Activated T-cell treated with anti-CD3 and anti-CD28 coated beads for 48 hours (primary cell): ENCODE measurements at places on chromosomes 2 and 18.

GRCh38 chr2:69553991-69554390 lies 89.5 kb downstream of the AAK1 start:
- no peak for DNase-seq

DNA sequence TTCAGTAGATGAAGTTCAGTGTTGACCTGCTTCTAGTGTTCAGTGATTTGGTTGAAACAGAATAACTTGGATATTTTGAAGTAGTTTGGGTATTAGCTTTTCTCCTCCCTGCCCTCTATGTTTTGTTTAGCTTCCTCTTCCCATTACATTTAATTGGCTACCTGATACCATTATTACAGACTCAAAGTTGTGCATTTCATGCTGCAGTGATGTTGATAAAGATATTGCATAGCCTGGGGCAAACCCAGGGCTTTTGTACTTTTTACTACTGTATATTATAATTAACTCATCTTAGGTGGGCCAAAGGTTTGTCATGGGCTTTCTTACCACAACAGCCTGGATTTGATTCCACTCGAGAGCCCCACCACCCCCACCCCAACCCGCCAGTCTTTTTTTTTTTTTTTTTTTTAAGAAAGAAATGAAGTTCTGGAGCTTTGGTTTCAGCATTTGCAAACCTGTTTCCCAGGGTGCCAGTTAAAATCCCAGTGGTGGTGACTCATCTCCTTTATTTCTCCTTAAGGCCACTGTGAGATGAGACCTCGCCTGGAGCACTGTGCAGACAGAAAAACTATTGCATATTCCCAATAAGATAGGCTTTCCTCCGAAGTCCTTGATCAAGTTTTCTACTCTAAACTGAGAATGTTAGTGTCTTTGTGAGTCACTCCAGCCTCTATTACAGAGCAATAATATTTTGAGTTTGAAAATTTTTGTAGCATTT lies 393.7 kb upstream of the FANCL start:
- DNase-seq: no peak

DNA sequence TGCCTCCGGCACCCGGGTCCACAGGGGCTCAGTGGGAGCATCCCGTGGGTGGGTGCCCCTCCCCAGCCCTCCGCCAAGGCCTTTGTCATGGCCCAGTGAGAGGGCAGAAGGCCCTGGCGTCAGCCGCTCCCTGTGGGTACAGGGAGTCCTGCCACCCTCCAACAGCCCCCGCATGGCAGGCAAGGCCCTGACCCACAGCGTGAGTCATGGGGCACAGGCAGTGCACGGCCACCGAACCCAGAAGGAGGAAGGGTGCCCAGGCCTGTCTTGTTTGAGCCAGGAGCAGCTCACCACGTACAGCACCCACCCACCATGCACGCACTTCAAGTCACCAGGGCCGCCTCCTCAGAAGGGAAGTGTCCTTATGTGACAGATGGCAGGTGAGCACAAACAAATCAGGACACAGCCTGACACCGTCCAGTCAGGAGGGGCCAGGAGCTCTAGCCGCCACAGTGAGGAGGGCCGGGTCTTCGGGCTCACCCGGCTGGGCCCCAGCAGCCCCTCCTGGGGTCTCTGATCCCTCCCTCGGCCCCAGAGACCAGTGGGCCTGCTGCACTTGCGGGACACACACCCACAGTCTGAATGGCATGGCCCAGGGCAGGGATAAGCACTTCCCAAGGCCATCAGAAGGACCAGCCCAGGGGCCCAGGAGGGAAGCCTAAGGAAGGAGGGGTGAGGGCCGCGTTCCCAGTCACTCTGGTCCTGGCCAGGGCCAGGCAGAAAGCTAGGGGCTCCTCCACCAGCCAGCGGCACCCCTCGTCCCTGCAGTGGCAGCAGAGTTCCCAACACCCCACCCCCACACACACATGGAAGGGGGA lies 25.8 kb downstream of the BIN1 start:
- peak; percentile 54 for DNase-seq

DNA sequence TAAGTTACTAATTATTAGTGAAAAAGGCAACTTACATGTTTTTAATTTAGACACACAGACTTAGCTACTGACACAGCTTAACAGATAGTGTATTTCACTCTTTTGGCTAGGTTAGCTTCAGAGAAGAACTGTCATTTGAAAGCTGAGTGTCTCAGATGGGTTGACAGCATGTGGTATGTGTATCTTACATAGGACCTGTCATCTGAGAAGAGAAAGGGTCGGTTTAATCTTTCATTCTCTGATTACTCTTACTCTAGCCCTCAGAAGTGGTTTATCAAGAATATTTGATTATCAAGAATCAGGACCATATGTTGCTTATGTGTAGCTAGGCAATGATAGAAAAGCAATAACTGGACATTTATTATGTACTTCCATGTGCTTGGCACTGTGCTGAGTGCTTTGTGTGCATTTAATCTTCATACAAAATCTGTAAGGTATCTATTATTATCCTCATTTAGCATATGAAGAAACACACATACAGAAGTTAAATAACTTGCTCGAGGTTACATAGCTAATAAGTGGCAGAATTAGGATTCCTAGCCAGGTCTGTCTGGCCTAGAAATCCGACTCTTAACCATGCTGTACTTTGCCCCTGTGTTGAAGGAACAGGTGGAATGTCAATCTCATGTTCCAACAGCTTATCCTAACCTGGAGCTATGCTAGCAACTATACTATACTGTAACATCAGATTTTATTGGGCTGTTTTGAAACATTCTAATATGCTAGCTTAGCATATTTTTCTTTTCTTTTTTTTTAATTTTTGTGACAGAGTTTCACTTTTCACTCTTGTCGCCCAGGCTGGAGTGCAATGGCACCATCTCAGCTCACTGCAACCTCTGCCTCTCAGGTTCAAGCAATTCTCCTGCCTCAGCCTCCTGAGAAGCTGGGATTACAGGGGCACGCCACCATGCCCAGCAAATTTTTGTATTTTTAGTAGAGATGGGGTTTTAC lies 28.4 kb downstream of the CFLAR start:
- DNase-seq: no peak

DNA sequence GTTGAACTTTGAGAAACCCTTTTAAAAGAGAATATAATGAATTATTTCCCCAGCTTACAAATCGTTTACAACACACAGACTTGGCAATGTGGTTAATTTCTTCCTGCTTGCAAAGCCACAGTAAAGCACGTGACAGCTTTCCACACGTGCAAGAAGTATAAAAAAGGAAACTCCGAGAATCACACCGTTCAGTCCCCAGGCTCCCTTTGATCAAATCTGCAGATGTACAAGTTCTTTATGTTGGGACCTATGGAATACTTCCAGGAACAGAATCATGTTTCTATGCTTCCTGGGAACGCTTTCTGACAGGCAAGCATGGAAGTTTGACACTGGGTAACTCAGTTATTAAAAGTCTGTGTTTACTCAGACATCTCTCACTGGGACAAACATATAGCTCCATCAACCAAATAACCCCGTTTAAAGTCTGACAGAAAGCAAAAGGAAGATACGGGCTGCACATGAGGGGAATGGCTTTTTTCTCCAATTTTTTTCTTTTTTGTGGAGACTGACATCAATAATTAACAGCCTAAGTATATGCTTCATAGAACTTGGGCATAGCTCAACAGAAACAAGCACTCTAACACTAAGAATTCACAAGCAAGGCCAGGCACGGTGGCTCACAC lies 134.8 kb downstream of the EIPR1 start:
- DNase-seq: no peak

DNA sequence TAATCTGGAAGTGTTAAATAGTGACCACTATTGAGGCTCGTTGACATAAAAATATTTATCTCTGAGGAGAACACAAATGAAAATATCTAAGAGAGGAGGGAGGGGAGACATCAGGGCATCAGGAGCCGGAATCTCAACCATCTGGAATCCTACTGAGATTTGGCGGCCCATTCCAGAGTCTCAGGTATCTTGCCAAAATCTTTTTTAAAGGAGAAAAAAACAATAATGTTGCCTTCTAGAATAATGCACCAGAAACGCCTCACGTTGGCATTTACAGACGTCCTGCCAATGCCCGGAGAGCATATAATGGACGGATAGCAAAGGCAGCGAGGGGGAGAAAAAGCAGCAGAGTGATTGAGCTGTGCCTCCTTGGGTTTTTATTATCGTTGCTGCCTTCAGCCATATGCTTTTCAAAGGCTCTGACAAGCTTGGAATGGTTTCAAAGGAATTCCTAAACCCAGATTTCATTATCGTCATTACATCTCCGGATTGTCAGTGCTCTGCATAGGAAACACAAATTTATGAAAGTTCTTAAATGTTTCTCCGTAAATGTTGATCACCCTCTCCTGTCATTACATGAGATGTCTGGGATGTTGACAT lies 30.9 kb upstream of the EGR4 start:
- DNase-seq: no peak

GRCh38 chr2:241129086-241129871 lies 20.0 kb downstream of the PASK start:
- DNase-seq: no peak

DNA sequence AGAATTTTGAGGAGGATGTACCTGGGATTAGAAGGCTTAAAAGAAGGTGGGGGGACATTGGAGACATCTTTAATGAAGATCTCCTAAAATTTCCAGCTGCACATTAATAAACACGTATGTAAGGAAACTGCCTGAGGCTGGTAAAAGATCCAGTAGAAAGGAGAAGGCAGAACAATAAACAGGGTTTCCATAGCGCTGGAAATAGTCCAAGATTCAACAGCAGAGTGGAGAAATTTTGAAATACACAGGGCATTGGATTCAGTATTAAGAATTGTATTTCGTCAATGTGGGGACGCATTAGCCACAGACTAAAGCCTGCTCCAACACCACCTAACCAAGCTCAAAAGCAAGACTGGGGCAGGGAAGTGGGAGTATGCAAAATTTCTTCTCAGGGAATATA lies 606.9 kb upstream of the NRXN1 start:
- DNase-seq: no peak
